Osteoblast (primary cell): ENCODE measurements at places on chromosomes 11 and 22. TPM values are rescaled to one million over a fixed set of nuclear protein-coding genes. Genes with fewer than 3 reads are reported as not detected.

The TMPRSS5 gene
- 0.29 and 0.36 TPM in 2 replicates for total RNA-seq

The TMEM258 gene
- 63.3 and 81.9 TPM in 2 replicates for total RNA-seq

The TMEM45B gene
- not detected in 2 replicates for total RNA-seq

DNA sequence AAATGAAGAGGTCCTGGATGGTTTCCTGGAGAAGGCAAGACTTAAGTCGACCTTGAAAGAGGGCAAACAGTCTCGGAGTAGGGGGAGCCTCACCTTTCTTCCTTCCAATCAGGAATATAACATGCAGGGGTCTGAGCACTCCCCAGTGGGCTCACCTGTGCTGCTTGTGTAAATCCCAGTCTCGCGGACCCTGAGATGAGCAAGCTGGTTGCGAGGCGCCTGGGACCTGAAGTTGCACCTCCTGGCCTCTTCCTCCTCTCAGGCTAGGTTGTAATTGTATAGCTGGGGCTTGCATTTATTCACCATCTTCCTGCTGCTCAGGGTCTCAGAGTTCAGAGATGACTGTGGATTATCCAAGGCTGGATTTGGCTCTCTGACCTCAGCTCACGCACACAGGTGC lies 7.5 kb upstream of the WBP2NL start:
- DNase-seq, result no peak

DNA sequence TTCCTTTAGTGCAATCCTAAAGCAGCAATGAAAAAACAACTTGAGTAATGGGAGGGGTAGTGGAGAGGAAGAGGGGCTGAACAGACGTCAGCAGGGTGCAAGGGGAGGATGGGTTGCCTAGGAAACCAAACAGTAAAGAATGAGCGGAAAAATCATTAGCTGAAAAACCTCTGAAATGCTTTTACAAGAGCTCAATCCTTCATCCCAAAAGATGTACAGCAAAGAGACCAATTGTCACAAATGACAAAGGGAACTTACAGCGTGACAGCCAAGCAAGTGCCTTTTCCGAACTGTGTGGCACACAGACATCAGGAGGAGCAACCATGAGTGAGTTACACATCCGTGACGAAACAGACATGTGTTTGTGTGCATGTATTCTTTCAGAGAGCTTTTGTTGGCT lies 104.6 kb downstream of the SIK3 start:
- DNase-seq, result no peak

DNA sequence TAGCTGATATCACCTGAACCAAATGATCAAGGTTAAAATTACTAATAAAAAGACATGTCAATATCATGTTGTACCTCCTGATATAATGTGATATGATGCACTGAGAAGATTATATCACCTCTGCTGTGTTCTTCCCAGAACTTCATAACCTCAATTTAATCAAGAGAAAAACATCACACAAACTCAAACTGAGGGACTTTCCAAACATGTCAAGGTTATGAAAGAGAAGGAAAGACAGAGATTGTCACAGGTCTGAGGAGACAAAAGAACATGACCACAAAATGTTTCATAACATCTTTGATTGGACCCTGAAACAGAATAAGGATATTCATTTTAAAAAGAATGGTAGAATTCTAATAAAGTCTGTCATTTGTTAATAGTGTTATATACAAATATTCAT lies 43.0 kb upstream of the CFAP300 start:
- no peak for DNase-seq

- no peak for DNase-seq
Measured at GRCh38 chr11:111455291-111456085, 56.7 kb downstream of the BTG4 start.

DNA sequence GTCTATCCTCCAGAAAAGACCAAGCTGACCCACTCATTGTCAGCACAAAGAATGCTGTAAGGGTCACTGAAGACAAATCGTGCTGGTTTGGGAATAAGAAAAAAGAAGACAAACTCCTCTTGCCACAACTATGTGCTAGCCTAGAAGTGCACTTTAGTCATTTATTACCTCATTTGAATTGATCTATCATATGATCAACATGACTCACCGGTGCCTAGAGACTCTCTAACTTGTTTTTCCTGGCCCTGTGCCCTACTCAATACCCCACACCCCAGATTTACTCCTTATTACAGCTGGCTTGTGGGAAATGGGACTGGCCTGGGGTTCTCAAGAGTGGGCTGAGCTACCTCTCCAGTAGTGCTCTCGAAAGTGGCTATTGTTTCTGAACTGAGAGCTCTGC lies 35.9 kb upstream of the HORMAD2 start:
- peak; percentile 92 for DNase-seq

DNA sequence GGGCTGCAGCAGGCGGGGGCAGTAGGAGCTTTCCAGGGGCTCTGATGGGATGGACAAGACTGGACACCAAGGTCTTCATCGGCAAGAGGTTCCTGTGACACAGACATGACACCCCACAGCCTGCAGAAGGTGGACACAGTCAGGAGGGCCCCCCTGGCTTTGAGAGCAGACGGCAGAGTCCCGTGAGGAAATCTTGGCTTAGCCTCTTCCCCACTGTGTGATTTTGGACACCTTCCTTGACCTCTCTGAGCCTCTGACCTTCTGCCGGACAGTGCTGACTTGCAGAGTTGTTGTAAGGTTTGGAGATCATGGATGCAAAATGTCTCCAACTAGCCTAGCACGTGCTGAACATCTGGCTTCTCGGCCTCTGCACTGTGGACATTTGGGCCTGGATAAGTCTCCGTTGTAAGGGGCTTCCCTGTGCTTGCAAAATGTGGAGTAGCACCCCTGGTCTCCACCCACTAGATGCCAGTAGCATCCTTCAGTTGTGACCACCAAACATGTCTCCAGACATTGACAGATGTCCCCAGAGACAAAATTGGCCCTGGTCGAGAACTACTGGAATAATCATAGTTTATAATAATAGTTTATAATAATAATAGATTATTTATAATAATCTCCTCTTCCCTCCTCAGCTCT lies 54.6 kb downstream of the MCM5 start:
- peak; percentile 55 for DNase-seq

- peak; percentile 89 for DNase-seq
Measured at GRCh38 chr11:73141031-73141308, 1.1 kb downstream of the FCHSD2 start.
